ENCODE measurements at places on chromosomes 2 and 18.

DNA sequence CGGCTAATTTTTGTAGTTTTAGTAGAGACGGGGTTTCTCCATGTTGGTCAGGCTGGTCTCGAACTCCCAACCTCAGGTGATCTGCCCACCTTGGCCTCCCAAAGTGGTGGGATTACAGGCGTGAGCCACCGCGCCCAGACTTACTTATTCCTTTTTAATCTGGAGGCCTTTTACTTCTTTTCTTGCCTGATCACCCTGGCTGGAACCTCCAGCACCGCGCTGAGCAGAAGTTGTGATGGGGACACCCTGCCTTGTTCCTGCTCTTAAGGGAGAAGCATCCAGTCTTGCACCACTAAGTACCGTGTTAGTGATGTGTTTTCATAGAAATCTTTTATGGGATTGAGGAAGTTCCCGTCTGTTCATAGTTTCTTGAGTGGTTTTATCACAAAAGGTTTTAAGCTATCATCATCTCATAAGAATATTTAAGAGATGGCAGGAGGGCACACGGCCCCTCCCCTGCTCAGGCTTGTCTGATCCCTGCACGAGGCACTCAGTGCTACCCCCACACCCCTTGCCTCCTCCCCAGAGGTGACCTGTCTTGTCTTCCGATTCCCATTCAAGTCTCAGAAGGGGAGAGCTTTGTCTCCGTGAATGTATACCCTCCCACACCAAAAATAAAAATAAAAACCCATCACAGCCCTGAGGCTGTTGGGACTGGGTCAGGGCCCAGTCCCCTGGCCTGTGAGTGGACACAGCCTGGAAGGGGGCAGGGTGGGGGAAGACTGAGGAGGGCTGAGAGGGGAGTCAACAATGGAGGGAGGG lies 65.3 kb upstream of the SMAD7 start:
- DNase-seq: no peak

DNA sequence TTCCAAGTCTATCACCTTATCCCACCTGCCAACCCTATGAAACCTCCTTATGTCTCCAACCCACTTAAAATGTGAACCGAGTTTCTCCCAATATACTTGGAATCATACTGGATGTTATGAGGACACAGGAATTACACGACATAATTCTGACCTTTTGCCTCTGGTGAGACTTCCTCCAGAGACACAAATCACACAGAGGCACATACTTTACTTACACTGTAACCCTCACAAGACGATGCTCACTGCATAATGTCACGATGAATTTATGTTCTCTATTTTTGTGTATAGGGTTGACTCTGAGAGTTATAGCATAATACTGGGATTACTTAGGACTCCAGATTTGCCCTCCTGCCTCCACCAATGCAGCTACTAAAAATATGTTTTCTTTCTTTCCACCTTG lies 28.0 kb upstream of the SETBP1 start:
- no peak for DNase-seq

- DNase-seq: no peak
Measured at GRCh38 chr18:39314595-39314994, 1749.0 kb upstream of the CELF4 start.

- no peak for DNase-seq
Measured at GRCh38 chr2:194705398-194705797, 951.6 kb upstream of the SLC39A10 start.

GRCh38 chr2:239834143-239834542 lies 191.0 kb downstream of the NDUFA10 start:
- no peak for DNase-seq

GRCh38 chr2:232329716-232330067 lies 48.9 kb upstream of the ALPP start:
- DNase-seq: no peak

DNA sequence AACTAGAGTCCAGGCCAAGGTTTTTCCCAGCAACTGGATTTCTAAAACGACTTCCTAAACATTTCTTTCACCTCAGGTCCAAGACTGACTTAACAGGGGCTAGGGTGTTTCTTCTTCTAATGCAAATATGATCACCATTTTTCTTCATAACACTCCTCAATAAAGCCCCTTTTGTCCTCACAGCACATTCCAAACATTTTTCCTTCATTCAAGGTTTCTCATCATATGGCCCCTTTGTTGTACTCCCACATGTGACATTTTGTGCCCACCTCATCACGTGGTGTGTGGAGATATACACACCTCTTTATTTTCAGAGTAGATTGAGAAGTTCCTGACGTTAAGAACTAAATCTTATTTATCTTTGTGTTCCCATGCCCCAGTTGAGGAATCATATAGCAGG lies 3.9 kb upstream of the CDH7 start:
- no peak for DNase-seq

- no peak for DNase-seq
Measured at GRCh38 chr18:22387364-22387763, 30.4 kb downstream of the CTAGE1 start.

- DNase-seq: no peak
Measured at GRCh38 chr2:47074691-47075090, 80.4 kb downstream of the STPG4 start.

- DNase-seq: no peak
Measured at GRCh38 chr2:176297067-176297466, 27.8 kb downstream of the MTX2 start.

DNA sequence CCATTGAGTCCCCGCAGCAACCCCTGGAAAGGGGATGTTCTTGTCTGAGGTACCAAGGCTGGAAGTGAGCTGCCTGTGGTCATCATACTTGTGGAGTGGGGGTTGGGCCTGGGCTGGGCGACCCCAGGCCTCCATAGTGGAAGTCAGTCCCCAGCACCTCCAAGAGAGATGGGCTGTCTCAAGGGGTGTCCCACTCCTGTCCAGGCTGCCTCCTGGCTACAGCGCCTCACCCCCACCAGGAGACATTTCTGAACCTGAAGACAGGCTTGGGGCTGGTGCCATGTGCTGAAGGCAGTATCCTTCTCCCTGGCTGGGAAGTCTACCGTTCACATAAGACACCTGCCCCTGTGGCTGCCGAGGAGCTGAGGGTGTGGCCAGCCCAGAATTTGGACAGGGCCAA lies 28.9 kb downstream of the INHBB start:
- no peak for DNase-seq

DNA sequence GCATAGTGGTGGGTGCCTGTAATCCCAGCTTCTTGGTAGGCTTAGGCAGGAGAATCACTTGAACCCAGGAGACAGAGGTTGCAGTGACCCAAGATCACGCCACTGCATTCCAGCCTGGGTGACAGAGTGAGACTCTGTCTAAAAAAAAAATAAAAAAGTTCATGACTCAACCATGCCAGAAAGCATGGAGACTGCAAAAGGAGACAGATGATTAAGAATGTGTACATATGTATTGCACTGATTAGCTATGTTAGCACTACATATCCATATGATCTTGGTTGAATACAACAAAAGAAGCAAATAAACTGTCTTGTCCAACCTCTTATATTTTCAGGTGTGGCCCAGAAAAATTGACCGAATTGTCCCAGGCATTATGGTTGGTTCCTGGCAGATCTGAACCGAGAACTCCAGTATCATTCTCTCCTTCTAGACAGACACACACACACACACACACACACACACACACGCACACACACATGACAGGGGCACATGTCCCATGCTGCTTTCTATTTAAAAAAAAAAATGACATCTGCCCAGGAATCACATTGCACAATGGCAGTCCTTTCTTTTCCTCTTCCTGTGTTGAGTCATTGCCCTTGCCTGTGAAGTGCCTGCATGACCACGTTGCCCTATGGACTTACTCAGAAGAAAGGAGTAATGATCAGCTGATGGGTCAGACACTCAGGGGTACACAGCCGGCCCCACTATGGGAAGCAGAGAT lies 65.6 kb downstream of the MYCN start:
- DNase-seq: no peak

- no peak for DNase-seq
Measured at GRCh38 chr18:250685-251084, 17.2 kb downstream of the THOC1 start.

DNA sequence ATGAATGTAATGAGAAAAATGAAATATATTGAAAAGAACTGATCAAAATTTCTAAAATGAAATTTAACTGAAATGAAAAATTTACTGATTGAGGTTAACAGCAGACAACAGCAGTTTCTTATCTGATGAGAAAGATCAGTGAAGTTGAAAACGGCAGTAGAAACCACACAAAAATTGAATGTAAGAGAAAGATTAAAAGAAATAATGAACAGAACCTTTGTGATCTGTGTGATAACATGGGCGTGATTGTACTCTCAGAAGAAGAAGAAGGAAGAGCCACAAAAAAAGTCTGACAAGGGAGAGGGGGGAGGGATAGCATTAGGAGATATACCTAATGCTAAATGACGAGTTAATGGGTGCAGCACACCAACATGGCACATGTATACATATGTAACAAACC lies 45.2 kb downstream of the FAM117B start:
- no peak for DNase-seq

DNA sequence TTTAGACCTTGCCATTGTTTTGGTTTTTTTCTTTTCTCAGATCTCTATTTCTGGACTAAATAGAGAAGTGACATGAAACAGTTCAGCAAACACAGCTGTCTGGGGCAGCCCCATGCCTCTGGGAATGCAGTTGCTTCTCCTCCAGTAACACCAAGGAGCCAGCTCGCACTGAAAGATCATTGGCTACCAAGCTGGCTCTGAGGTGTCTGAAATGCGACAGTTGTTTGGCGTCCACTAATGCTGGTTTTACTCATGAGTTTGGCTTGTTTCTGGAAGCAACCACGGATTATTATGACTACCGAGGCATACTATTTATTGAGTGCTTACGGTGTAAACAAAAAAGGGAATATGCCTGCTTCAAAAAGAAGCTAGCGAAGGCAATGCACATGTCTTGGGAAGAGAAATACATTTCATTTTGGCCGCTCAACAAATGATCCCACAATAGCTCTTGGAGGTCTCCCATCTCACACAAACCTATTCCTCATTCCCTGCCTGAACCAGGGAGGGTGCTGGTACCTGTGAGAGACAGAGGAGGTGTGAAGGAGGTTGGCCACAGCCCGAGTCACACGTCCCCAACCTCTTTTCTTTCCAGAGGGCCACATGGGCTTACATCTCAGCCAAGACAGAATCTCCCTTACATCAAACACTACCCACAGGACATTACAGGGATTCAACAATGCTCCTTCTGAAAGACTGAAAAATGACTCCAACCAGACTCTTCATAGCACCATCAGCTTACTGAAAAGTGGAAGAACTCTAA lies 37.5 kb upstream of the NEB start:
- no peak for DNase-seq

- no peak for DNase-seq
Measured at GRCh38 chr2:71710367-71711132, 257.2 kb downstream of the DYSF start.

DNA sequence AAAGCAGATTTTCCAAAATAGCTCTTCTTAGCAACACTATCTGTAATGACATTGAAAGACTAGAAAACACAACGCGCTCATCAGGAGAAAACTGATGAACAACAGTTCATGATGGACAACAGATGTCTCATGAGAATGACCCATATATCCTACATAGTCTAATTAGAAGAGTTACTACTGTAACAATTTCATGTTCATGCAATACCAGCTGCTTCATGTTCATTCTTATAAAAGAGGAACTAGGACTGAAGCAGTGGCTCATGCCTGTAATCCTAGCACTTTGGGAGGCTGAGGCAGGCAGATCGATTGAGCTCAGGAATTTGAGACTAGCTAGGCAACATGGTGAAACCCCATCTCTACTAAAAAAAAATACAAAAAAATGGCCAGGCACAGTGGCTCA lies 22.7 kb downstream of the TRAPPC8 start:
- no peak for DNase-seq

GRCh38 chr2:238123218-238123971 lies 15.1 kb upstream of the KLHL30 start:
- DNase-seq: no peak

- DNase-seq: peak; percentile 74
Measured at GRCh38 chr2:71157124-71157793, 26.8 kb downstream of the MPHOSPH10 start.

GRCh38 chr2:199395311-199395710 lies 62.4 kb downstream of the SATB2 start:
- DNase-seq: no peak

DNA sequence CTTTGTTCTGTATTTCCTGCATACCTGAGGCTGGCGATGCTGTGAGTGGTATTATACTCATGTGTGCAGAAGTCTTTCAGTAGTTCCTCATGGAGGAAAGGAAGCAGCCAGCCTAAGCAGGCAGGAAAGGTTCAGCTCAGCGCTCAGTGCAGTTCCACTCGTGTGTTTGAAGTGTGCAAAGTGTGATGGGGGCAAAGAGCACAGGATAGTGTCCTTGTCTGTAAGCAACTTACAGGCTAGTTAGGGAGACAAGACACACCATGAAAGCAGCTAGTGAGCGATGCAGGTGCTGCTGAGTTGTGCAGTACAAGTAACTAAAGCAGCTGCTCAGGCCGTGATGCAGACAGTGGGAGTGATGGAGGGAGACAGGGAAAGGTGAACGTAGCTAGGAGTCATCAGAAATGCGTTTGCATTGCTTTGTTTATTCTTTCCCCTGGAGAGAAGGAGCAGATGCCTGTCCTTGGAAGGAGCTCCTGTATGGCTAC lies 146.2 kb downstream of the LDLRAD4 start:
- DNase-seq: no peak

GRCh38 chr2:29120846-29121245 lies 5.6 kb downstream of the CLIP4 start:
- no peak for DNase-seq

DNA sequence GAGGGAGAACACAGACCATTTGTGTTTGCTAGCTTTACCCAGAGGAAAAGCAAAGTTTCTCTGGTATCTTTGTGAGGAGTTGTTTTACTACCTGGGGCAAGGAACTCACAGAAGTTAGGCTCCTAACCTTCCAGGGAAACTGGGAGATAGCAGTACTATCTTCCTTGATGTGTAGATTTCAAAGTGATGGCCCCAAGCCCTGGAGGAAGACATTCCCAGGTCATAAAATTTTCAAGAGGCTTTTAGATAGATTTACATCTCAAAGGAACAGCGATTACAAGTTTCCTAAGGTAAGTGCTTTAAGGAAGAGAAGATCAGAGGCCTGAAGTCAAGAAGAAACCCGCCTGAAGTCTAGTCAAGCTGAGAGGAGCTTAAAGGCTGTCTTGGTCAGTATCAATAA lies 1187.8 kb upstream of the TMEFF2 start:
- DNase-seq: no peak

DNA sequence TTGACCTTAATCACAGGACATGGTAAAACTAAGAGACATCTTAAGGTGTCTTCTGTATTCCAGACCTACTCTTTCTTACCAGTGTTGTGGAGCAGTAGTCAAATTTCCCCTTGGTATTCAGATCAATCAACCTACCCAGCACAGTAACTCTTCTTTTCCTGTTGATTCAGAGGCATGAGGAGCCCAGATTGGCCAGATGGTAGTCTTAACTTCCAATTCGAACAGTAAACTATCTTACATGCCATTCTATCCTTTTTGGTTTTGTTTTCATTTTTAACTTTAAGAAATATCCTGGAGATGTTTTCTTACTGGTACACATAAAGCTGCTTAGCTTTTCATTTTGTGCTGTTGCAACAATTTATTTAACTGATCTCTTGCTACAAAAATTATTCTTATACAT lies 630.3 kb upstream of the PKDCC start:
- DNase-seq: no peak

- no peak for DNase-seq
Measured at GRCh38 chr2:165868211-165868610, 74.2 kb upstream of the GALNT3 start.
